Mammary epithelial cell (primary cell): ENCODE measurements at places on chromosomes 7 and 10. TPM values are rescaled to one million over a fixed set of nuclear protein-coding genes. Genes with fewer than 3 reads are reported as not detected.

The LIPM gene
- not detected for total RNA-seq

DNA sequence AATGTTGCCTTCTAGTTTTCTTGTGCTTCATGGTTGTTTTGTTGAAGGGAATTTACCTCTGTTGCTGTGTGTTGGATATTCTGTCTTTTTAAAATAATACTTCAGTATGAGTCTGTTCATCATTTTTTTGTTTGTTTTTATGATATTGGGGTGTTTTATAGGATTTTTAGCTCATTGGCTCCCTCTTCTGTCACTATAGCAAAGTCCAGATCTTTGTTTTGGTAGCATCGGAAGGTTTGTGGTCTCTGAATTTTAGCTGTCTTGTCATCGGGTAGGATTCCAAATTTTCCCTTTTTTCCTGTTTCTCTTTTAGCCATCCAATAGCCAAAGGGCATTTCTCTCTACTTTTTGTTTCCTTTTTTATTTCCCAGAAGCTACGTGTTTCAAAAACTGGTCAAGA lies 91.4 kb downstream of the EXOC4 start:
- DNase-seq = no peak

DNA sequence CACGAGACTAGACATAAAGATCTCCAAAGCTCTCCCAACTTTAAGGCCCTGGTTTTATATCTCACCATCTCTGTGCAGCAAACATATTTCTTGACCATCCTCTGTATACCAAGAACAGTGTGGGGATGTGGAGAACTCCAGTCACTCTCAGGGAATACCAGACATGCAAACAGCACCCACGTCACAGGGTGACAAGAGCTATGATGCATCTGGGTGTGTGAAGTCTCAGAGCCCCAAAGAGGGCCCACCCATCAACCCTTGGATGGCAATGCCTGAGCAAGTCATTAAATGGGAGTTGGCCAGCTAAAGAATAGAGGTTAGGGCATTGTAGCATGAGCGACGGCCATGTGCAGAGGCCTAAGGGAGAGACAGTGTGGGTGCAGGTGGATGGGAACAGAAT lies 373.5 kb upstream of the BMPER start:
- DNase-seq = no peak

GRCh38 chr10:110868981-110869380 lies 2.7 kb upstream of the PDCD4 start:
- no peak for DNase-seq

GRCh38 chr7:18655506-18655905 lies 160.0 kb downstream of the HDAC9 start:
- no peak for DNase-seq

The MKX gene
- total RNA-seq = 0.47 and 2.2 TPM in 2 replicates

GRCh38 chr7:112782498-112782897 lies 7.7 kb downstream of the TMEM168 start:
- DNase-seq = peak; percentile 79

DNA sequence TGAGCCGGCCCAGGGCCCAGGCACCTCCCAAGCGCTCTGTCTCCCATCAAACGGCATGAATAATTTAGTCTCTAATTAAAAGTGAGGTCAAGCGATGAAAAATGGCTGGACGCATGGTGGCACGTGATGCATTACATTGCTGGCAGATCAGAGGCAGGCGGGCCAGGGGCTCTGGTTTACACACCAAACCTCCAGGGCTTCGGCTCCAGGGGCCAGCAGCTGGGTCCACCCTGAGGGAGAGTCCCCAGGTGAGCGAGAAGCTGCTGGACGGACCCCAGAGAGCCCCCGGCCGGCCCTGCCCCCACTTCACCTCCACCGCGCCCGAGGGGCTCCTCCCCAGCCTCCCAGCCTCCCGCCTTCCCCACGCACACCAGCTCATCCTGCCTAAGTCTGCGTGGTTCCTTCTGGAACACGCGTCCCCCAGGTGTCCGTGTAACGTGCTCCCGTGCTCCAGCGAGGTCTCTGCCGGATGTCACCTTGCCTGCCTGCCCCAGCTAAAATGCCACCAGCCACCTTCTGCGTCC lies 23.2 kb downstream of the UNCX start:
- no peak for DNase-seq

The UBN2 gene
- 11.9 and 16.7 TPM in 2 replicates for total RNA-seq

GRCh38 chr7:17123020-17123419 lies 175.4 kb upstream of the AHR start:
- DNase-seq = no peak

The SMO gene
- 15.2 TPM for total RNA-seq

DNA sequence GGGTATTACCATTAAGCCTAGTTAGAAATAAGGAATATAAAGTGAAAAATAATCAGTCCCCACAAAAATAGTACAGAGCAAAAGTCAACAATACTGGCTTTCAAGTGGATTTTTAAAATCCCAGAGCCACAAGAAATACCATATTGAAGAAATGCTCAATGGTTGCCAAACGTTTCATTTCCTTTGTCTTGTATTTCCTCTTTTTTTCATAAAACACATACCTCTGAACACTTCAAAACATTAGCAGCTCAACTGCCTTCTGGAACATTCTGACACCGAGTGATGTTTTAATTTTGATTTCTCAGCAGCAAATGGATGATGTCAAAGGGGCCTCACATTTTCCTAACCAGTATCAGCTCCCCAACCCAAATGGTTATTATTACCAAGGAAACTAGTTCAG lies 10.5 kb downstream of the NOD1 start:
- no peak for DNase-seq

DNA sequence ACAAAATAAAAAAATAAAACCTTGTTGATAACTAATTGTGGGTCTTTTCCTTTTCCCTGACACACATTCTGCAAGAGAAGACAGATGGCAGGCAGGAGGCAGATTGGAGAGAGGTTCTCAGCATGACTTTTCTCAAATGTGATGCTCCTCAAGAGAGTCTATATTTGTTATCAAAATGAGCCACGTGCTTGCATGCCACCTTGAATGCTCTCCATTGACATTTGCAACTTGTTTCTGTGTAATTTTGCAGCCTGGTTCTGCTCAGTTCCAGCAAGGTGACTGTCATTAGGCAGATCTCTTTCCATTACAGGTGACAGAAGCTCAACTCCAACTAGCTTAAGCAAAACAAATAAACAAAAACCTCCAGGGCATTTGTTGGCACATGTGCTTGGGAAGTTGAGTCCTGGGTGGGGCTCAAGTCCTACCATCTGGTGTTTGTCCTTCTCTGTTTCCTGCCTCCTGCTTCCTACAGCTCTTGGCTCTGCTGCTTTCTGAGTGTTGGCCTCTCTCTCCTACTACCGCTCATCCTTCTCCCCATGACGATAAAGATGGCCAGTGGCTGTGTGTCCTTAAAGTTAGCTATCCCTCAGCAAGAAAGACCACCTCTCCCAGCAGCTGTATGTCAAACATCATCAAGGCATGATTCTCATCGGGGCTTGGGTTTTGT lies 56.7 kb downstream of the GRK5 start:
- no peak for DNase-seq

- no peak for DNase-seq
Observed at GRCh38 chr10:110758128-110758765, 113.5 kb upstream of the PDCD4 start.

The TSPAN33 gene
- 1.7 and 1.9 TPM in 2 replicates for total RNA-seq

DNA sequence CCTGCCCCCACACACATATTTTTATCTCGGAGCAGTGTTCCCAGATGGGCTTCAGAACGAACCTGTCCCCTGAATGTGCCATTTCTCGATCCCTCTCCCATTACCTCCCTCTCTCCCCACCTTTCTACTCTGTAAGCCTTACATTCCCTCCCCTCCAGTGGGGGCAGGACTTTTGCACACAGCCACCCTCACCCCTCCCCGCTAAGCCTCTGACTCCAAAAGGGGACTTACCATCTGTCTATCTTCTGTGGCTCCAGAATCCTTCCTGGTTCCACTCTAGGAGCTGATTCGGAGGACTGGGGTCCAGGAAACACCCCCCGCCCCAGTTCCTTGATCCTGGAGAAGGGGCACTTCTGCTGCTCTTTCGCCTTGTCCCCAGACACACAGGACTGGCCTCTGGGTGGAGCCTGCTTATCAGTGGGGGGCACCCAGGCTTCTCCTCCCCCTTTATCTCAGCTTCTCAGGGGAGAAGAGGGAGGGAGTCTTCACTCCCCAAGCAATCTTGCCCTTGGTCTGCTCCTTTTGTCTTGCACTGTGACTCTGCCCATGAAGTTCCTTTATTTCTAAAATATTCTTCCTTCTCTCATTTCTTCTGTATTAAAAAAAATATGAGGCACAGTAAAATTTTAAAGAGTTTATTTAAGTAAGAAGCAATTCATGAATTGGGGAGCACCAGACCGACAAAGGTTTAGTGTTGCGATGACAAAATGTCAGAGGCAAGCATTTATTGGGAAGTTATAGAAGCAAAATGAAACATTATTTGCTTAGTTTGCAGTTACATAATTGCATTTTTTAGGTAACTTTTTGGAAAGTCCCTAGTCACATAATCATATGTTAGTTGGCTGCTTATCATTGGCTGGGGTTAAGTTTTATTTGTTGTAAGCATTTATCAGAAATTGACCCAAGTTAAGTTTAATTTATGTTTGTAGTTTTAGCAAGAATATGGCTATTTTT lies at the start of gene KEL:
TSS of gene KEL (minus strand) at position 391 of the 954 bp plus-strand sequence. CDS start at position 234, 157 bp downstream.
- DNase-seq = no peak

DNA sequence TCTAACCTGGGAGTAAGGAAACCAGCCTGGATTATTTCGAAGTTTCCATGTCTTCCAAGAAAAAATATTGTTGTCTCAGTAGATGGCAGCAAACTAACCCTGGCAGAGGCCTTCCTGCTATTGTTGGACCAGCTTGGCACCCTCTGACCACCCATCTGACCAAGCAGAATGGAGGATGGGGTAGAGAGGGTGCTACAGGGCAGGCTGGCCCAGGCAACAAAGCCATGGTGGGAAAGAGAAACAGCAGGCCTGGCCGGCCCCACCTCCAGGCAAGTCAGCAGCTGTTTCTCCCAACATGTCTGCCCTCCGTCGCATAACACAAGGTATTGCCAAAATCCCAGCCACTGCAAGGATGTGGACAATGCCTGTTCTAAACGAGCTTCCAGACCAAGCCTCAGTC lies 95.0 kb downstream of the FAM53B start:
- no peak for DNase-seq

DNA sequence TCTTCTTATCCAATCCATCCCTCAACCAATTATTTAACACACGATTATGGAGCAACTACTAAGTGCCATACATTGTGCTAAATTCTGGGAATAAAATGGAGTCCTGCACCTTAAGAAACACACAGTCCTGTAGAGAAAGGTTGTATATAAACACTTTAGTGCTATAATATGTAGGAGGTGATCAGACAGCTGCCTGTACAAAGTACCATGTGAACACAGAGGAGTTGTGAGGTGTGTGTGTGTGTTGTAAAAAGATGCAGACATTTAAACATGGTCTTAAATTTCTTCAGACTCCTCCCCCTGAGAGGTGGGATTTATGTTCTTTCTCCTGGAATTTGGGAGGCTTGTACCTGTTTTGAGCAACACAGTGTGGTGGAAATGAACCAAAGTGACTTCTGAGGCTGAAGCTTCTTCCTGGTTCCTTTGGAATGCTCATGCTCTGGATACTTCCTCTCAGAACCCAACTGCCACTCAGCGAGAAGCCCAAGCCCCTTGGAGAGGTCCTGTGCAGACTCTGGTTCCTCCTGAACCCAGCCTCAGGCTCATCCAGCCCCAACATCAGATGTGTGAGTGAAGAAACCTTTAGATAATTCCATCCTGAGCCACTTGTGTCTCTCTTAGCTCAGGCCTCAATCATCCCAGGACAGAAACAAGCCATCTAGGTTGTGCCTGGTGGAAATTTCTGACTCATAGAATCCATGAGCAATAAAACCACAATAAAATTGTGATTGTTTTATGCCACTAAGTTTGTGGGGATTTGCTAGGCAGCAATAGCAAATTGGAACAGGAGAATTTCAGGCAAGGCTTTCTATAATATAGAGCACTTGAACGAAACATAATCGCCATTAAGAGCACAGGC lies 161.2 kb upstream of the FAM3C start:
- DNase-seq = peak; percentile 51

The FAM20C gene
- total RNA-seq = 7.7 and 37.0 TPM in 2 replicates
